ENCODE measurements at places on chromosomes 7 and 10.

DNA sequence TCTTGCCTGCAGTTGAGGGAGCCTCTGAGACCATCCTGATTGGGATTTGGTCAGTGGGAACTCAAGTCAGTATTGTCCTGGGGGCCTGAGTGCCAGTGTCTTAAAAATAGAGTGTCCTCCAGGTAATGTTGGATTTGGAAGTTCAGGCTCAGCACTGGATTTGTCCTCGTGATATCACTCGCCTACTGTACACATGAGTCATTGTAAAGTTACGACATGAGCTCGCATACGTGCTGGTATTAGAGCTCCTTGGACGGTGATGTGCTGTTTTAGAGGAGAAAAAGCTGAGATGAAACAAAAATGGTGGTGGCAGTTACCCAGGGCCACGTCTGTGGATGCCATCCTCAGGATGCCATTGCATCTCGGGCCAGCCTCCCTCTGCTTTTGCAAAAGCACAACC, 78.2 kb downstream of the MGMT start:
- no peak for DNase-seq

DNA sequence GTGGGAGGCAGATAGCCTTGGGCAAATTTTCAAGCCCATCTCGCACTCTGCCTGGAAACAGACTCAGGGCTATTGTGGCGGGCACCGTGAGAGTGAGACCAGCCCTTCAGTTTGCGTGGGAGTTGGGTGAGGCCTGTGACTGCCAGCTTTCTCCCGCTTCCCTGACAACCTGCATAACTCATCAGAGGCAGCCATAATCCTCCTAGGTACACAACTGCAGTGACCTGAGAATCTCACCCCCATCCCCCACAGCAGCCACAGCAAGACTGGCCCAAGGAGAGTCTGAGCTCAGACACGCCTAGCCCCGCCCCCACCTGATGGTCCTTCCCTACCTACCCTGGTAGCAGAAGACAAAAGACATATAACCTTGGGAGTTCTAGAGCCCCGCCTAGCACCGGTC, 275.4 kb downstream of the GRID1 start:
- DNase-seq, result no peak

DNA sequence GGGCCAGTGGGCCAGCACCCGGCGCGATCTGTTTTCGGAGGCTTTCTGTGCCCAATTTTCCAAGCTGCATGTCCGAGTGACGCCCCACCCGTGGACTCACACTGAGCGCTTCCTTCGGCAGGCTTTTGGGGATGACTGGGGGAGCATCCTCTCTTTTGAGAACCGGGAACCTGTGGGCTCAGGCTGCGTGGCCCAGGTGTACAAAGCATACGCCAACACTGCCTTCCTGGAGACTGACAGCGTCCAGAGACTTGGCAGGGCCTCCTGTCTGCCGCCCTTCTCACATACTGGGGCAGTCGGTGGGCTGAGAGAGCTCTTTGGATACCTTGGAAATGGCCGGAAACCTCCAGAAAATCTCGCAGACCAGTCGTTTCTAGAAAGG, 1.0 kb downstream of the ADCK2 start:
- no peak for DNase-seq

- DNase-seq, result no peak
Measured at GRCh38 chr10:11015446-11015934, 2.2 kb upstream of the CELF2 start.

- DNase-seq, result no peak
Measured at GRCh38 chr10:43225004-43225786, 41.7 kb downstream of the RASGEF1A start.

GRCh38 chr10:97311111-97311626, 7.9 kb upstream of the FRAT1 start:
- no peak for DNase-seq

DNA sequence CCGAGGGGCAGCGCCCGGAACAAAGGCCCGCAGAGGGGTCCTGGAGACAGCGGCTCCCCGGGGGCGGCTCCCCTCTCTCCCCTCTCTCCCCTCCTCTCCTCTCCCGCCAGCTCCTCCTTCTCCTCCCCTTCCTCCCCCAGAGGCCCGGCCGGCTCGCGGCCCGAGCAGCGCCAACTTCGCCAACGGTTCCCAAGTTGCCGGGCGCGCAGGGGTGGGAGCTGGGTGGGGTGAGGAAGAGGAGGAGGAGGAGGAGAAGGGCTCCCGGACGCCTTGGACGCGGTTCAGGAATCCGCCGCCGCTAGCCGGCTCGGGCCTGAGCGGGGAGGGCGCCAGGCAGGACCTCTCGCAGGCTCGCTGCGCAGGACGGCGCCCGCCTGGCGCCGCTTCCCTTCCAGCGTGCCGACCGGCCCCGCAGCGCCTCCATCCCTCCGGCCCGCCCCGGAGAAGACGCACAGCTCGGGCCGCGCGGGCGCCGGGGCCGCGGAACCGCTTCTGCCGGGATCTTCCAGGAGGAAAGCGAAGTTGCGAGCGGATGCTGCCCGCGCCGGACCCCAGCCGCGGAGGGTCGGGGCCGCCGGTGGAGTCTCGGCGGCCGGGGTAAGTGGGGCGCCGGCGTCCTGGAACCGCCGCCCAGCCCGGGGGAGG, at the start of gene CHST3:
Gene CHST3 (plus strand): TSS at position 298 of the 645 bp plus-strand sequence. CDS start 41,448 bp downstream, outside the sequence.
- DNase-seq, result no peak

DNA sequence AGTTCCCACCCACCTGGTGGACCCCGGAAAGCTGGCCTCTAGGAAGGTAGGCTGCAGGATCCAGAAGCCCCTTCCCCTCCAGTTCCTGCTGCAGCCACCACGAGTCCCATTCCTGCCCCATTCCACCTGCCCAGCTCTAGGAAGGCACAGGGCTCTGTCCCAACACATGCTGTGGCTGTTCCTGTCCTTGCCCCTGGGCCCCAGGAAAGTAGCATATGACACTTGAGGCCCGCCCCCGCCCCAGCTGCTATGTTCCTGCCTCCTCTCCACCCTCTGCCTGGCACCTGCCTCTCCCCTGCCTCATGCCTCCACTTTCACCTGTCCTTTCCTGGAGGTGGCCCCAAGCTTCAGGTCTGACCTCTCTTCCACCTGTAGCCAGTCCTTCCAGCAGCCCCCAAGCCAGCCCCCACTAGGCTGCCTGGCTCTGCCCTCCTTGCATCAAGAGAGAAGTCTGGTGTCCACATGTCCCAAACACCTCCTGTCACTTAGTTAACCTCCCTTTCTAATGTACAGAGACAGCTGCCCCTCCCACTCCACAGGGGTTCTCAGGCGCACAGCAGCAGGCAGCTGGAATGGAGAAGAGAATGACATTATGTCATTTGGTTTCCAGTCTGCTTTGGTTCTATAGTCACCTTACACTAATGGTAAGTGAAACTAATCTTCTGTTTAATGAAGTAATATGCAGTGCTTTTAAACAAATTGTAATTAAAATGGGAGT, 22.7 kb downstream of the YKT6 start:
- no peak for DNase-seq

DNA sequence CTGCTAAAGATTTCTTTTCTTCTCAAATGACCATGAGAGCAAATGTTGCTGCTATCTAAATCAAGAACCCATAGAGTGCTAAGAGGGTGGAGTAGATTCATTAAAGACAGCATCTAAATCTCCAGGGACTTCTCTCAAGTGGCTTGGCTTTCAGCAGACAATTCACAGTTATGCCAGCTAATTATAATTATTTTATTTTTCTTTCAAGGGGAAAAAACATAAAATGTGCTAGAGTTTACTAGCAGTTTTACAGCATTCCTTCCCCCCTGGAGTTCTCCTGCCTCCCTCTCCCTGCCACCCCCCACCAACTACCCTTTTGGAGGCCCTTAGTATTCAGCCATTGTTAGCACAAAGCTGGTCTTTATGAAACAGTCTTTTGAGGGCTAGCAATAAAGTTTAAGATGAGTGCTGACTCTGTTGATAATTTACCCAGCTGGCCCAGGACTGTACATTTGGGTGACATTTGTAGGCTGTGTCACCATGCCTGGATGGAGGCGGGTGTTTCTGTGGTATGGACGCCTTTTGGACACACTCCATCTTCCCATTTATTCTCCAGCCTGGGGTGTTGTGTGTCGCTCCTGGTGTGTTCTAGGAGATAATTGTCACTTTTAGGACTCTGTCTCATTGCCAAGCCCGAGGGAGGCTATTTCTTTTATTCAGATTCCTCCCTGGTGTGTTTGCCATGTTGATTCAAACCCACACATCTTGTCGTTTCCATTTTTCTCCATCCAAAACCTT, 160.2 kb downstream of the CREB5 start:
- DNase-seq, result no peak

Data from stimulated activated CD4-positive, alpha-beta T cell treated with anti-CD3 and anti-CD28 coated beads, TNF-alpha, amount 100 ng/mL, for 24 hours (primary cell).